ENCODE measurements at places on chromosomes 5 and 9.

DNA sequence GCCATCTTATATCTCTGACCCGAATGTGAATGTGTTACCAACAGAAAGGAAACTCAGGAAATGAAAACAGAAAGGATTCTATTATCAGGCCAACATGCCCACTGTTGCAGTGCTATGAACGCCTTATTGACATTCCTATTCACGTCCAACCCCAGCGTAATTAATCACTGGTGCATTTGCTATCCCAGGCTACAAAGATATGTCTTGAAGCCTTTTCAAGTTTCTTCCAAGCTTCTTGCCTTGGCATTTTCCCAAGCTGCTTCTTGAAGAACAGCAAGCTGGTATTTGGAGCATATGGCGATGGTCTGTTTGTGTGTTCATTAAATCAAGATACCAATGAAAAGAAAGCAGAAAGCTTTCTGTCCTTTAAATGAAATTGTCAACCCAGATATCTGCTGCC lies 579.2 kb upstream of the ZNF462 start:
- no peak for DNase-seq

GRCh38 chr5:174523311-174524071 lies 200.9 kb upstream of the MSX2 start:
- DNase-seq = no peak

DNA sequence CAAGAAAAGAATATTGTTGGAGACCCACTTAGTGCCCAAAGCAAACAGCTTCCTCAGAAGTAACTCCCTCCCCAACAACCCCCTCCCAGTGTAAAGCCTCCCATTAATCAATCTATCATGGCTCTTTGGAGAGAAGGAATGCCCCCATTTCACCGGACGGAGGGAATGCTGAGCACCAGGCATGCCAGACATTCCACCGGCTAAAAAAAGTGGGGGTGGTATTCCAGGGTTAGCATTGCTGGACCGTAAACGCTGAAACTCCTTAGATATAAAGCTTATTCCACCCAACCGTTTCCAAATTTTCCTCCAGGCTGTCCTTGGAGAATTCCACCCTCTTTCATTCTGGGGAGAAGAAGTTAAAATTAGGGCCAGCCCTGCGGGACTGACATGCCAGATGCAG lies 363 bp upstream of the MAMDC2 start:
- no peak for DNase-seq

GRCh38 chr5:4716781-4717180 lies 423.3 kb upstream of the ADAMTS16 start:
- DNase-seq = no peak

DNA sequence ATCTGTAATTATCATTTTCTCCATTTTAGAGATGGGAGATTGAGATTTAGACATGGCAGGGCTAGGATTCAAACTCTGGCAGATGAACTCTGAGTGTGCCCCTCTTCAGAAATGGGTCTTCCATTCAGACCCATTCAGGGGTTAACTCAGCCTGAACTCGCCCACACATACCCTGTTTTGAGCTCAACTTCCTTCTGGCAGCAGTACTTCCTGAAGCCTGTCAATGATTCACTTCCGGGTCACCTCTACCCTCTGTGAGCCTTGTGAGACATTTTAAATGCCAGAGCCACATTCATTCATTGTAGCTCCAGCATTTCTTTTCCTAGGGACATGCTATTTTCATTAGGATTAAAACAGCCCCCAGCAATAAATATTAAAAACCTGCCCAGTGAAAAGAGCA lies 209.3 kb upstream of the SLC24A2 start:
- DNase-seq = no peak

- no peak for DNase-seq
Measured at GRCh38 chr9:79693750-79694149, 122.0 kb downstream of the TLE4 start.

DNA sequence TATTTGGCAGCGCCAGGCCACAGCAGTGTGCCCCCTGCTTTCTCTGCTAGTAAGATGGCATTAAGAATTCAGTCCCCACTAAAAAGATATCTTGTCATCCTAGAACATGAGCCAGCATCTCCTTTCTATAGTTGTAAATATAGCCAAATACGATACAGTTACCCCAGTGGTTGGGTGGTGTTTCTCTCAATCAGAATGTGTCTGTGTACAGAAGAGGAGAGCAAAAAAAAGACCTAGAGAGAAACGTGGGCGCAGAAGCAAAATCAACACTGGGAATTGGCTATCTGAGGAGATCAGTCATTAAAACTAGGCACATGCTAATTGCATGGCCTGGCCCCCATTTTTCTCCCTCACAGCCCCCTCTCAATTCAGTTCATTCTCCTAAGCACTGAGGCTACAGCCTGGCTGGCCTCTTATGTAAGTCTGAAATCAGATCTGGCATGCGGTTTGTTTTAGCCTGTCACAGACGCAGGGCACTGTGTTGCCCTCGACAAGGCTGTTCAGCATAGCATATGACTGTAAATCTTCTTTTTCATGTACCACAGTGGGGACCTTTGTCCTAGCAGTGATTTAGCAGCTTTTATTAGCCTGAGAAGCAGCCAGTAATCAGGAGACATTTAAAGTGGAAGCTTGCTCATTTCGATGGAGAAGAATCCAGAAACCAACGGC lies 57.8 kb downstream of the RORB start:
- no peak for DNase-seq

DNA sequence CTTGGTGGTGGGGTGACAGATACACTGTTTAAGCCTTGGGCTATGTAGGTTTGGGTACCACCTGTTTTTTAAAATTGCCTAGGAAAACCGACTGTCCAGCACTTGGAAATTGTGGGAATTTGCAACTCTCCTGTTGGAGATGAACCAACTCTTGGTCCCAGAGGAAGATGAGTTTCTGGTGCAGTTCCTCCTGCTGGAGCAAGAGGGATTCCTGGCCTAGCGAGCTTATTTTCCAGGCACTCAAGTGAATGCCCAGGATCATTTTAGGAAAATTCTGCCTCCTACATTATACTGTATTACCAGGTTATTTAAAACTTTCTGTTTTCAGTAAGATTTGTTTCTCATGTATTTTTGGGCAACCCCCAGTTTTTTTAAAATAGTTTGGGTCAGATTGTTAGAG lies 33.7 kb downstream of the AP3S1 start:
- no peak for DNase-seq

DNA sequence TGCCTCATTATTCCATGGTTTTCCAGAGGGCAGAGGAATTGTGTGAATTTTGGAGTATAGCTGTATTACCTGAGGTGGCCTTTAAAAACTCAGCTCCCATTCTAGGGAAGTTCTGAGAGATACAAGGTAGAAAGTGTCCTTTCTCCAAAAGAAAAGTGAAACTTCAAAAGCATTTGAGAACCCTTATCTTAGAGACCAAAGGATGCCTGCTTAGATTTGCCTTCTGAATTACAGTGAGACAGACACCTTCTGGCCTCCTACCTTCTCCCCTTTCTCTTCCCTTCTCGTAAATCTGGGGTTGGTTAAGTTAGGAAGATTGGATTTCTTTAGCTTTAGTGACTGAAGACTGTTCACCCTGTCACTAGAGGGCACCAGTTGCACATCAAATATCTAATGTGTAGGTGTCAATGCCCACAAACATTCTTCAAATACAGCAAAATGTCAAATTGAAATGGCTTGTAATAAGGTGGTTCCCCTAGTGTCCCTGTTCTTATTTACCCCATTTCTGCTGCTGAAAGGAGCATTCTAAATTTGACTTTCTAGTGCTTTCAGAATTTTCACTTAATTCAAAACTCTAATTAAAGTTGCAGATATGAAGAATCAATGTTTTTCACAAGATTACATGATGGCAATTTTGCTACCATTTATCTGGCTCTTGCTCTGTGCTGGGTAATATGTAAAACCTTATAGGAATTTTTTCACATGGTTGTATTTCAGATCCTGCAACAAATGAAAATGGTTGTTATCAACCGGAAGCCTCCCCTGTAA lies 46.7 kb downstream of the PRRC1 start:
- no peak for DNase-seq

GRCh38 chr5:63125862-63126261 lies 547.2 kb downstream of the LRRC70 start:
- no peak for DNase-seq

- no peak for DNase-seq
Measured at GRCh38 chr5:98933445-98934072, 4.8 kb upstream of the CHD1 start.
